Osteoblast (primary cell): ENCODE measurements at places on chromosomes 2 and 18. TPM values are rescaled to one million over a fixed set of nuclear protein-coding genes. Genes with fewer than 3 reads are reported as not detected.
A peak's percentile ranks its signal among the peaks of the same experiment; 100 is the strongest.

DNA sequence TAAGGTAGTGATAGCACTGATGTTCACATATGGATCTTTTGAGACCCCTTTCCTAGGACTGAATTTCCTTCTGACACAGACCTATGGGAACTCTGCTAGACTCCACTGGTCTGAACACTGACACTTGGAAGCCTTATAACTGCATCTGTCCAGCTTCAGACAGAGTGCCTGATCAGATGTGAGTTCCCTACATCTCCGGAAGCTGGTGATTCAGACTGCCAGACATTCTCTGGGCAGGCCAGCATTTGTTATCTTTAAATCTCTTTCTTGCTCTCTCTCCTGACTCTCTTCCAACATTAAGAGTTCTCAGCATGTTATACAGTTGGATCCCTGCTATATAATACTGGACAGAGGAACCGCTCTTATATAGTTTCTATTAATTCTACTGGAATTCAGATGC lies 408.5 kb downstream of the ZEB2 start:
- no peaks in the 10 kb centered on the region for H3K27me3 ChIP-seq
- peak; percentile 65 for DNase-seq
- H3K4me1 ChIP-seq, result peaks cover 28% of the 10 kb centered on the region

DNA sequence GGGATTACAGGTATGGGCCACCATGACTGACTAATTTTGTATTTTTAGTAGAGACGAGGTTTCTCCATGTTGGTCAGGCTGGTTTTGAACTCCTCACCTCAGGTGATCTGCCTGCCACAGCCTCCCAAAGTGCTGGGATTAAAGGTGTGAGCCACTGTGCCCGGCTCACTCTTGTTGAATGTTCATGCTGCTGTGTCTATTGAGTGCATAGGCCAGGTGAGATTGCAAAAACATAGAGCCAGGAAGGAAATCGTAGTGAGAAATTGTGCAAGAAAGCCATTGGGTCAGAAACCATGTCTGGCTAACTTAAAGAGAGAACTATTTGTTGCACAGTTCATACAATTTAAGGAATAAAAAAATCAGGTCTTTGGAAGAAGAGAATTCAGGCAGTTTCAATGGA lies 45.5 kb upstream of the FZD5 start:
- no peak overlapping the region for H3K27ac ChIP-seq
- no peaks in the 10 kb centered on the region for H3K4me1 ChIP-seq
- H3K36me3 ChIP-seq, result no peaks in the 10 kb centered on the region
- no peak for DNase-seq
- H3K27me3 ChIP-seq, result no peaks in the 10 kb centered on the region
- H3K4me3 ChIP-seq, result no peak overlapping the region

GRCh38 chr2:169012812-169013627 lies 18.1 kb downstream of the ABCB11 start:
- peak overlapping the region; percentile 93 for H3K27ac ChIP-seq
- peaks cover 18% of the 10 kb centered on the region for H3K4me1 ChIP-seq
- H3K27me3 ChIP-seq, result no peaks in the 10 kb centered on the region
- DNase-seq, result no peak

- peak; percentile 85 for DNase-seq
- no peaks in the 10 kb centered on the region for H3K27me3 ChIP-seq
- H3K4me1 ChIP-seq, result no peaks in the 10 kb centered on the region
- no peak overlapping the region for H3K4me3 ChIP-seq
- H3K27ac ChIP-seq, result no peak overlapping the region
- peaks cover 19% of the 10 kb centered on the region for H3K36me3 ChIP-seq
Measured at GRCh38 chr18:76922107-76922506, 99.8 kb downstream of the ZNF236 start.

DNA sequence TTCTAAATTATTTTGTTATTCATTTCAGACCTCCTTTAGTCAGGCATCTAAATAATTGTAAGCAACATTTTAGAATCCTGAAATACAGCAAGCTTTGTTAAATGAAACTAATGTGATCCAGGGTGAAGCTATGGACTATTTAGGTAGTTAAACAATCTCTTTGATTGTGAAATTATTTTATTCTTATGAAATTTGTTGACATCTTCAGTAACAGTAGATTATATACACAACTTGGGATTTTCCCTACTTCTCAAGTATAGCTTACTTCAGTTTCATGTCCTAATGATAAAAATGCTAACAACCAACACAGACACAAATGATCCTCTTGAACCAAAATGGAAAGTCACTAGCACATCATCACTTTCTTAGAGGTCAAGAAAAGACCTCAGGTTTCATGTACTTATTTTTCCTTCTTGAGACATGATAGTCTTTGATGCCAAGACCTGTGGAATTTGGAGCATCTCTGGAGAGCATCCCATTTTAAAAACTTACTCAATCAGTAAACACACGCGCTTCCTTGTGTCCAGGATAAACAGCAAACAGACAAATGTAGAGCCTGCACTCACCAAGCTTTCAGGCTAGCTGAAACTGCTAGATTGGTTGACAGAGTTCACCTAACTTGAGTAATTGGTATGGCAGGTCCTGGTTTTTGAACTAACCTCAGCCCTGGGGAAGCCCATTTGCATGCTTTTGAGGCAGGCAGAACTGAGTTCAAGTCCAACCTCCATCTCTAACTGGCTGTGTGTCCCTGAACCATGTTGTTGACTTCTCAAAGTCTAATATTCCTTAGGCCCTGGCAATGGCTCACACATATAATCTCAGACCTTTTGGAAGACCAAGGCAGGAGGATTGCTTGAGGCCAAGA lies 47.8 kb downstream of the KCTD18 start:
- peaks cover 37% of the 10 kb centered on the region for H3K36me3 ChIP-seq
- DNase-seq, result no peak
- H3K4me1 ChIP-seq, result peaks cover 10% of the 10 kb centered on the region
- H3K27me3 ChIP-seq, result no peaks in the 10 kb centered on the region
- H3K27ac ChIP-seq, result no peak overlapping the region

DNA sequence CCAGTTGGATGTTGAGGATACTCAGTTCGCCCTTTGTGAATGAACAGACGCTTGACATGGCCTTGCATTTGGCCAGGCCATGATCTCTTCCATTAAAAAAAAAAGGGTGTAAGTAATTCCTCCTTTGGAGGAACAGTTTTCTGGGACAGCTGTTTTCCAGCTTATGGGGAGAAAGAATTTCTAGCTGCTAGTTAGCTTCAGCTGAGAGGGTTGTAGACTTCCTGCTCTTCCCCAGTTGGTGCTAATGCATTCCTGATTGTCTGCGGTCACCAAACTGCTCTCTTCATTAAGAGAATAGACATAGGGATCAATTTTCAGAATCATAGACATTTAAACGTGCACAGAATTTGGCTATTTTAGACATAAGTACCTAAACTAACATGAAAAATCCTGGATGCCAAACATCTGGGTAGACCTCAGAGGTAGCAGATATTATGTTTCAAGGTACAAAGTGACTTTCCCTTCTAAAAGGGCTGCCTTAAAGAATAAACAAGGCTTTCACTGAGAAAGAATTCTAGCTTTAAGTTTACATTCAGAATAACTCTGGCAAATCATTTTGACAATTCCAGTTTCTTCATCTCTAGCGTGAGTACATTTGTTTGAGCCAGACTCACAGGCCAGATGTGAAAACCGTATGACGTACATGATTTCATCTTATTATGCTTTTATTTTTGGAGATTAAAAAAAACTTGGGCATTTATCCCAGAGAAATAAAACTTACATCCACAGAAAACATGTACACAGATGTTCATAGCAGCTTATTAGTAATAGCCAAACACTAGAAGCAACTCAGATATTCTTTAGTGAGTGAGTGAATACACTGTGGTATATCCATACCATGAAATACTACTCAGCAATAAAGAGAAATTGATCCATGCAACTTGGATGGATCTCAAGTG lies 71.2 kb downstream of the MAIP1 start:
- H3K27ac ChIP-seq, result no peak overlapping the region
- H3K36me3 ChIP-seq, result no peaks in the 10 kb centered on the region
- no peaks in the 10 kb centered on the region for H3K4me1 ChIP-seq
- H3K4me3 ChIP-seq, result no peak overlapping the region
- H3K27me3 ChIP-seq, result no peaks in the 10 kb centered on the region
- no peak for DNase-seq

GRCh38 chr2:218130377-218130776 lies 4.5 kb downstream of the CXCR2 start:
- no peak overlapping the region for H3K4me3 ChIP-seq
- DNase-seq, result no peak
- no peak overlapping the region for H3K27ac ChIP-seq
- H3K4me1 ChIP-seq, result no peaks in the 10 kb centered on the region

DNA sequence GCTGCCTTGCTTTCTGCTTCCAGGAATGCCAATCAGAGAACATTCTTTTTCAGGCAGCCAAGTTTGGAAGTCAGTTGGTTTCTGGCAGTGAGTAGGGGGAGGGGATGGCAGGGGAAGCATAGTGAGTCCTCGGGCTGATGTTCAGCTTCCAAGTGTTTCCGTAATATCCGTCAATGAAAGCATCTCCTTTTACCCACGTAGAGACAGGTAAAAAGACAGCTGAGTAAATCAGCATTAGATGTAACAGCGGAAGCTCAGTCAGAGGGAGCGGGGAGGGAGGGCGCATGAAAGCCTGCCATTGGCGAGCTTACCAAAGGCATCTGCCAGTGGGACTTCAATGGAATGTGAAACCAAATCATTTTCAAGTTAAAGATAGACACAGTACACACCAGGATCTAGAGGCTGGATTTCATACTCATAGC lies 117.1 kb upstream of the DTNA start:
- H3K4me3 ChIP-seq, result peak overlapping the region; percentile 76
- H3K4me1 ChIP-seq, result no peaks in the 10 kb centered on the region
- no peak for DNase-seq
- no peaks in the 10 kb centered on the region for H3K27me3 ChIP-seq
- H3K27ac ChIP-seq, result peak overlapping the region; percentile 45

DNA sequence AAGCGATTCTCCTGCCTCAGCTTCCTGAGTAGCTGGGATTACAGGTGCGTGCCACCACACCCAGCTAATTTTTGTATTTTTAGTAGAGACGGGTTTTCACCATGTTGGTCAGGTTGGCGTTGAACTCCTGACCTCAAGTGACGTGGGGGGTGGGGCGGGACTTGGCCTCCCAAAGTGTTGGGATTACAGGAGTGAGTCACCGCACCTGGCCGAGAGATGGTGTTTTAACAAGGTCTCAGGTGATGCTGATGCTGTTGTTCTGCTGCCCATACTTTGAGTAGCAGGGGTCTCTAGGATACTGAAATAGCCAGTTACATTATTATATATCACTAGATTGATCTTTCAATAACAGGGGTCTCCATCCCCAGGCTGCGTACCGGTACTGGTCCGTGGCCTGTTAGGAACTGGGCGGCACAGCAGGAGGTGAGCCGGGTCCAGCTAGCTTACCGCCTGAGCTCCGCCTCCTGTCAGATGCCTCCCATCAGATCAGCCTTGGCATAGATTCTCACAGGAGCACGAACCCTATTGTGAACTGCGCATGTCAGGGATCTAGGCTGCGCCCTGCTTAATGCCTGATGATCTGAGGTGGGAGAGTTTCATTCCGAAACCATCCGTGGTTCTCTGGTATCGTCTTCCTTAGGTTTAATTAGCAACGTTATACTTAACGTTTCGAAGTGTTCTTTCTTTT lies 48.3 kb upstream of the SLC38A11 start:
- H3K36me3 ChIP-seq, result no peaks in the 10 kb centered on the region
- H3K4me3 ChIP-seq, result no peak overlapping the region
- peaks cover 3% of the 10 kb centered on the region for H3K27me3 ChIP-seq
- no peak for DNase-seq

- no peaks in the 10 kb centered on the region for H3K27me3 ChIP-seq
- peaks cover 37% of the 10 kb centered on the region for H3K36me3 ChIP-seq
Measured at GRCh38 chr2:37671009-37671815, at the start of gene CDC42EP3. TSS of gene CDC42EP3 (minus strand) at chr2:37671642. CDS start at chr2:37646587, 25,055 bp downstream.

- peaks cover 77% of the 10 kb centered on the region for H3K27me3 ChIP-seq
- DNase-seq, result peak; percentile 83
- H3K4me3 ChIP-seq, result peak within 1 kb of the TSS; percentile 47
- H3K27ac ChIP-seq, result no peak within 1 kb of the TSS
Measured at GRCh38 chr2:172735582-172736423, at the start of gene RAPGEF4. TSS of gene RAPGEF4 (plus strand) at chr2:172735845. CDS start at chr2:172735984, 139 bp downstream.

GRCh38 chr2:33441235-33441810 lies 35.1 kb upstream of the RASGRP3 start:
- peak; percentile 56 for DNase-seq
- no peaks in the 10 kb centered on the region for H3K27me3 ChIP-seq
- H3K36me3 ChIP-seq, result no peaks in the 10 kb centered on the region
- H3K27ac ChIP-seq, result no peak overlapping the region

- H3K36me3 ChIP-seq, result no peaks in the 10 kb centered on the region
- peaks cover 10% of the 10 kb centered on the region for H3K4me1 ChIP-seq
- no peak overlapping the region for H3K27ac ChIP-seq
- no peak for DNase-seq
Measured at GRCh38 chr18:44465381-44465841, 215.3 kb upstream of the SETBP1 start.

- no peaks in the 10 kb centered on the region for H3K36me3 ChIP-seq
- H3K4me1 ChIP-seq, result peaks cover 16% of the 10 kb centered on the region
- DNase-seq, result peak; percentile 18
Measured at GRCh38 chr2:120587279-120587996, 148.2 kb upstream of the GLI2 start.

The CD28 gene
- total RNA-seq, result not detected in 2 replicates

The SPDYA gene
- total RNA-seq, result 0.59 and 0.72 TPM in 2 replicates

The ATP6V1C2 gene
- total RNA-seq, result under 0.01 TPM in 2 replicates

The ATP6V1B1 gene
- 0.88 and 2.5 TPM in 2 replicates for total RNA-seq

The SULT1C2 gene
- total RNA-seq, result 0.36 and 1.2 TPM in 2 replicates

The KCNG2 gene
- not detected in 2 replicates for total RNA-seq
